Stimulated activated CD8-positive, alpha-beta memory T cell treated with anti-CD3 and anti-CD28 coated beads, Interleukin-4, amount 100 ng/mL, for 4 hours (primary cell): ENCODE measurements at places on chromosomes 1 and 21.
A peak's percentile ranks its signal among the peaks of the same experiment; 100 is the strongest.

DNA sequence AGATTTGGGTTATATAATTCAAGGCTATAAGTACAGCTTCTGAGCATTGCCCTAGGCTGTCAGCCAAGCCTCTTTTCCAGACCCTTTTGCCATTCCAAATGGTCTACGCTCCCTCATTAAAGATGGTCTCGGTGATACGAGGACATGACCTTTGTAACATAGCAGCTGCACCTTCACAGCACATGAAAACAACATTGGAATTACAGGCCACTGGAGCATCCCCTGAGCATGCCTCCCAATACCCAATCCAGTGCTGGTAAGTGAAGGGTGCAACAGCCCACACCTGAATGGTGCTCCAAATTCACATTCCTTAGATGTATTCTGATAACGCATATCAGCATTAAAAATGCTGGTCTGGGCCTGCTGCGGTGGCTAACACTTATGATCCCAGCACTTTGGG lies 20.1 kb upstream of the PTPRF start:
- DNase-seq = no peak

DNA sequence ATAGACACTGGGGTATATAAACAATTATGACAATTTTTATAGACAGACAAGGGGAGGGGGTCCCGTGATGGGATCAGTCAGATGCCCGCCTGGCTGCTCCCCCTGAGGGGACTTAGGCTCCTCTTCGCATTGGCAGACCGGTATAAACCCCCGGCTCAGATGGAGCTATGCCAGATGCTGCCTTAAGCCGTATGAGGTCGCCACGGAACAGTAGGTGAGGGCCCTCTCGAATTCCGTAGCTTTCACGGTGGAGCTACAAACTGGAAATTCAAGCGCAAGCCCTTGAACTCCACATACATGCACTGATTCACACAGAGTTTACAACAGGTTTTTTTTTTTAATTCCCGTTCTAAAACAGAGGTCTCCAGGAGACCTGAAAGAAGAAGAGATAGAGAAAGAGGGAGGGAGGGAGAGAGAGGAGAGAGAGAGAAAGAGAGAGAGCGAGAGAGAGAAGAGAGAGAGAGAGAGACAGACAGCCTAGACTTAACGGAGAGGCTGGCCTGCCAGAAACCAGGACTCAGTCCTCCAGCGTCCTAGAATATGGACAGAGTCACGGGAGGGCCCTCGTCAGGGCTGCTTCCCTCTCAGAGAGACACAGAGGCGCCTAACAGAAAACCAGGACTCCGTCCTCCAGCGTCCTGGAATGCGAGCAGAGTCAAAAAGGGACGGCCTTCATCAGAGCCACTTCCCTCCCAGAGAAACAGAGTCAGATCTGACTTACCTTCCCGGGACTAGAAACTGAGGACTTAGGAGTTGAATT lies 24.4 kb upstream of the TMEM54 start:
- DNase-seq = no peak

GRCh38 chr1:241992734-241993133 lies 6.2 kb downstream of the MAP1LC3C start:
- no peak for DNase-seq

- DNase-seq = no peak
These were observed 91.2 kb downstream of the AJAP1 start for GRCh38 chr1:4745560-4745959.

DNA sequence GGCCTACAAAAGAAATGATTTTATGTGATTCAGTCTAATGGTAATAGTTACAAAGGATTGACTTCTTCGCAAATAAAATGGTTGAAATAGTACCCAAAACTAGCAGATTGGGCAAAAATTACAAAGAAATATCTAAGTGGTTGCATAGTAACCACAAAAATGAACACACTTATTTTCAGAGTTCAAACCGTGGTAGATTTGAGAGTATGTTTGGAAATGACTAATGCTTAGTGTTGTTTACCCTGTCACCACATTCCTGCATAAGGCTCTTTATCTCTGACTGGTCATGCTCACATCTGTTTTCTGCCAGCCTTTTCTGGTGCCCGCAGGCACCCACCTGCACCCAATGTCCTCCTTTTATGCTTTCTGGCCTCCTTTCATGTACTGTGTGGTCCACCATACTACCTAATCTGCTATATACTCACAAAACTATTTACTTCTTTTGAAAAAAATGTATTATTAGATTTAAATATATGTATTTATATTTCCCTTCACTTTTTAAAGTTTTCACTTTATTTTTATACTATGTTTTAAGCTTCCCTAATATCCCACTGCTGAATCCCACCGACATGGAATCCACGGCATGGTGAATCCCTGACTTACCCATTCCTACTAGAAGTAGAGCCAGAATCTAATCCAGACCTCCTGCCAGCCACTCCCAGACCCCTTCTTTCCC lies 30.3 kb downstream of the PTPRC start:
- no peak for DNase-seq

DNA sequence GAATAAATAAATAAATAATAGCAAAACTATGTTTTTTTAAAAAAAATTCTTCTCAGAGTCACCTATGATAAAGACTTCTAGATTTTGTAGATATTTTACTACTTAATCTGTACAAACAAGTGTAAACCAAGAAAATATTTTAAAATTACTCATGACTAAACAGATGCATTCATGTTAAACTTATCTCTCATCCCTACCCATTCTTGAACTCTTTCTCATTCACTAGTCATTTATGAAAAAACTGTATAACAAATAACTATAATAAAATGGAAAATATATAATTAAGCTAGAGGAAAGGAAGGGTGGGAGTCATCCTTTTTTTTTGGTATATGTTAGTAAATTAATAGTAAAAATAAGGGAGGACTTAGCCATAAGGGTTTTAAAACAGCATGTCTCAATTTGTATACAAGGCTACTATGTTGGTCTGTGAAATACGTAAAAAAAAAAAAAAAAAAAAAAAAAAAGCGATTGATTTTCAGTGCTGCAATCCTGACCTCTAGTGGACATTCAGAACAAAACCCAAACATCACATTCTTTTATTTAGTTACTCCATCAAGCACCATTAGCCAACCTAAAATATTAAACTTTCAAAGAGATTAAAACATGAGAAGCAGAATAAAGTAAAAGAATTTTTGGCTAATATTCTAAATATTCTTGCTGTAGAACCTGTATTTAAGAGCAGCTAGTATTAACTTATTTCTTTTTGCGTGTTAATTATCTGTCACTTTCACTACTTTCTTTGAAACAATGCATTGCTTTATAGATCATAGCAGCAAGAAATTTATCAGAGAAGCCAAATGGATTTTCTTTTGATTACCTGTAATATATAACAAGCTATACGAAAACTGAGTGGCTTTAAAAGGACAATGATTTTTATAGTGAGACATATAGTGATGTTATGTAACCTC lies 255.8 kb upstream of the CACYBP start:
- DNase-seq = no peak

GRCh38 chr1:36446271-36446670 lies 4.0 kb downstream of the OSCP1 start:
- no peak for DNase-seq

DNA sequence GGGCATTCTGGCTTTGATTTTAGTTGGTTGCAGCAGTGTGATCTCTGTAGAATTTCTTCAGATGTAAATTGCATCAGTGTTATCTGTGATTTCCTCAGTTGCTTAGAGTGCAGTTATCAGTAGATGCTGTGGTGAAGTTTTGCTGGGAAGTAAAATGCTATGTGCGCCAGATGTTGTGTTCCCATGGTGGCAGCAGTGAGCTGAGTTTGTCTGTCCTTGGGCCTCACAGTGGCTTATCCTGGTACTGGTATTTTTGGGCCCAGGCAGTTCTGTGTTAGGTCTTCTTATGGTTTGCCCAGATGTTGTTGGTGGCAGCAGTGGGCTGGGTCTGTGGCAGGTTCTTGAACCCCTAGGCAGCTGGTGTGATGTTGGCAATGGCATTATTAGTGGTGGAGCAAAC lies 1242.1 kb downstream of the PLA2G4A start:
- DNase-seq = no peak

DNA sequence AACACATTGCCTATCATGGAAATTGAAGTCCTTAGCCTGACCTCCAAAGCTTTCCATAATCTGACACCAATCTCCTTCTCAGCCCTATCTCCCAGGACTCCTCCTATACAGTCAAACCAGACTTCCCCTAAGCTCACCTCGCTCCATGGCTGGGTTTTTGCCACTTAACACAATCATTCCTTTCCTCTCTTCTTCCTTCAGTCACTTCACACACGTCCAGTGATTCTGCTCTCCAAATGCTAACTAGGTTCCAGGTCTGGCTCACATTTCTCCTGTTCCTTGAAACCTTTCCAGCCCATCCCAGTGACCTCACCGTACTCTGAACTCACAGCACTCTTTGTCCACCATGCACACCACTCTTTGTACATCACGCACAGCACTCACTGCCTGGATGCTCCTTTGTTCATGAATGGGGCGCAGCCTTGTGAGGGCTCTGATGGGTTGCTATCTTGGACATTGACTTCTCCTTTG lies 98.4 kb downstream of the GLUL start:
- no peak for DNase-seq

GRCh38 chr1:204763773-204764427 lies 78.4 kb upstream of the LRRN2 start:
- peak; percentile 28 for DNase-seq

GRCh38 chr1:65431111-65431705 lies 10.7 kb downstream of the LEPR start:
- DNase-seq = no peak

DNA sequence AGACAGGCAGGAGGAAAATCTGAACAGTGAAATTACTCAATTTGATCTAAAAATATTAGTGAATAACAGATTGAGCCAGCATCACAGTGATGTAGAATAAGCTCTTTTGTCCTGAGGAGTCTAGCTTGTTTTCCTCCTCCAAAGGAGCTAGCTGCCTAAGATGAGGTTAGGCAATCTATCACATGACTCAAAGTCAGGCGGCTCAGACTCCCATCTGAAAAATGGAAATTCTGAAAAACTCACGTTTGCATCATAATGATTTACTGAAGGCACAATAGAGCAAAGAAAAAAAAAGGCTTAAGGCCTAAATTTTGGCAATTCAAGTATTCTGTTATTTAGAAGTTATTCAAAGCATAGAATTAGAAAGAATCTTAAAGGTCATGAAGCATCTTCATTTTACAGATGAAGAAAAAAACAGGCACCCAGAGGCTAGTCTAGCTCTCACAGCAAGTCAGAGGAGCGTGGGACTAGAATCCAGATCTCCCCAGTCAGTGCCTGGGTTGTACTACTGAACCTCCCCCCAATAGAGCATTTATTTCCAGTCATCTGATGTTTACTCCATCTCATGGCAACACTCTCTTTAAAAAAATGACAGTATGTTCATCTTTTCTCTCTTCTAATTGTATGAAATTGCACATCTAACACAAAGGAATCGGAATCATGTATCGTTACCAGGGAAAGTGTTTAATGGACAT lies 62.5 kb upstream of the ATF3 start:
- no peak for DNase-seq

DNA sequence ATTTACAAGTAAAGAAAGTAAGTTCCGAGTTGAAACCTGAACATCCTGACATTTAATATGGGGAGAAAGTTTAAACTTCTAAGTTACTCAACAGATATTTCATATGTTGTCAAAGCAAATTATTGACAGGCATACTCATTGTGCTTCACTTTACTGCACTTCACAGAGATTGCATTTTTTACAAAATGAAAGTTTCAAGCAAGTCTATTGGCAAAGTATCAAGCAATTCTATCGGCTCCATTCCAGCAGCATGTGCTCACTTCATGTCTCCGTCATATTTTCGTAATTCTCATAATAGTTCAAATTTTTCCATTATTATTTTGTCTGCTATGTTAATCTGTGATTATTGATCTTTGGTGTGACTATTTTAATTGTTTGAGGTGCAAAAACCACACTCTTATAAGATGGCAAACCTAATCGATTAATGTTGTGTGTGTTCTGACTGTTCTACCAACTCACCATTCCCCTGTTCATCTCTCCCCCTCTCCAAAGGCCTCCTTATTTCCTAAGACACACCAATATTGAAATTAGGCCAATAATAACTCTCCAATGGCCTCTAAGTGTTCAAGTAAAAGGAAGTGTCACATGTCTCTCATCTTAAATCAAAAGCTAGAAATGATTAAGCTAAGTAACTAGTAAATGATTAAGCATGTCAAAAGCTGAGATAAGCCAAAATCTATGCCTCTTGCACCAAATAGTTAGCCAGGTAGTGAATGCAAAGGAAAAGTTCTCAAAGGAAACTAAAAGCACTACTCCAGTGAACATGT lies 68.2 kb upstream of the BCL9 start:
- DNase-seq = no peak

GRCh38 chr1:176811511-176812288 lies 348.7 kb downstream of the PAPPA2 start:
- no peak for DNase-seq

- DNase-seq = no peak
These were observed 402.9 kb downstream of the RWDD3 start for GRCh38 chr1:95636897-95637296.

DNA sequence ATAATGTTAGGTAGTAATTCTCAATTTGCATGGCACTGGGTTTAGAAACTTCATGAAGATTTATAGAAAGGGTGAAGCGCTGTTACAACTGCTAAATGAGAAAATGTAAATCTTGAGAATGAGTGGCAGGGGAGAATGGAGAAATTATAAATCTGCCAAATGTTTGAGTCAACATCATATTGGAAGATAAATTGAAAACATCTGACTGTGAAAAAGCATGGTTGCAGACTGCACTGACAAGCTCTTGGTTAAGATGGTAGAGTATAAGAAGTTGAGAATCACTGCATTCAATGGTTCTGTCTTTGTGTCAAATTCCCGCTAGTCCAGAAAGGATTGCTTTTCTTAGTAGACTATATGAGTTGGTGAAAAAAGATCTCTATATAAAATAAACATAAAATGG lies 113.3 kb upstream of the DUSP10 start:
- no peak for DNase-seq

- peak; percentile 61 for DNase-seq
These were observed 15.6 kb upstream of the HJV start for GRCh38 chr1:146036965-146037646.

- DNase-seq = no peak
These were observed 42.0 kb downstream of the RHOU start for GRCh38 chr1:228777236-228777635.

GRCh38 chr1:14415396-14415795 lies 183.1 kb upstream of the KAZN start:
- no peak for DNase-seq

- no peak for DNase-seq
These were observed 33.8 kb downstream of the CLIC6 start for GRCh38 chr21:34702341-34703170.

- DNase-seq = no peak
These were observed 41.2 kb upstream of the FOXO6 start for GRCh38 chr1:41319807-41320711.
